ENCODE measurements at places on chromosomes 11 and 22.

DNA sequence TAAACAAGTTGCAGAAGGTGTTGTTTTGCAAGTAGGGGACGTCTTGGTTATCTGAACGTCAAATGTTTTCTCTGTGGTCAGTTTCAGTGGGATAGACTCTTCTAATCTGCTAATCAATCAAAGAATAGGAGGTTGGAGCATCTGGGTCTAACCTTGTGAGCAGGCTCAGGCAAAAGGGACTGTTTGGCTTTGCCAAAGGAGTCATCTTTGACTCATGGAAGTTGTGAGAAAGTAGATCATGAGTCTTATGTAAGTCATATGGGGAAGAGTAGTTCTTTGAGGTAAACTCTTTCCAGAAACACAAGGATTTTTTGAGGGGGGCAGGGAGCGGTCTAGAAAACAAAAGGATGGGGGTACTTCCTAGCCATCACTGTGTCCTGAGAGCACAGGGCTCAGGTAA is 27.1 kb upstream of the TOP3B start:
- no peaks in the 10 kb centered on the region for H3K4me1 ChIP-seq
- H3K36me3 ChIP-seq = no peaks in the 10 kb centered on the region
- peaks cover 5% of the 10 kb centered on the region for H3K27me3 ChIP-seq
- DNase-seq = no peak

DNA sequence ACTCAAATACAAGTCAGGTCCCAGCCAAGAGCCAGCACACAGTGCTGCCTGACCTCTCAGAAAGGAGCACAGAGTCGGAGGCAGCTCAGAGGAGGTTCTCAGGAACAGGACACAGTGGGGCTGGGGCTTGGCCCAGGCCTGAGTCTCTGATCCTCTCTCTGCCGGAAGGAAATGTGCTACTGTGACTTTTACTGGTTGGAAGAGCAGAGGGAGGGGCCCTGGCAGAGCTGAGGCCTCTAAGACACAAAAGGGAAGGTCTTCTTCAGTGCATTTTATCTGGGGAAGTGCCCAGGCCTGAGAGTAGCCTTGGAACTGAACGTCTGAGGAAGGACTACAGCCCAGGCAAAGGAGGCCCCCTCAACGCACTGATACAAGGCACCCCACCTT is 16.2 kb upstream of the CASTOR1 start:
- peak overlapping the region; percentile 40 for H3K27ac ChIP-seq
- no peaks in the 10 kb centered on the region for H3K27me3 ChIP-seq
- peak overlapping the region; percentile 61 for H3K4me3 ChIP-seq
- peaks cover 13% of the 10 kb centered on the region for H3K36me3 ChIP-seq

DNA sequence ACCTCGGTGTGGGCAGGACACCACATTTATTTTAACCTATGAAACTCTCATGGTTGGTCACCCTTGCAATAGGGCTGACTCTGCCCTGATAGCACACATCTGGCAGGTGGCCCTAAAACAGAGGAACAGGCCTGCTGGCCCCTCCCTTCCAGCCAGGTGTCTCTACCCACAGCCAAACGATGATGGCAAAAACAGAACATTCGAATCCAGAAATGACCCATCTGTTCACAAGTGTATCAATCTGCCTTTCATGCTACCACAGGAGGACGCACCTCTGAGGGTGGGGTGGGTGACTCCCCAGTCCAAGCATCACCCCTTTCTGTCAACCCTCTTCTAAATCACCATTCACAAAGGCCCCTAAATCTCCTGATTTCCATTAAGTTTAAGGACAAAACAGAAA is 118.1 kb downstream of the ETS1 start:
- DNase-seq = no peak
- peak overlapping the region; percentile 14 for H3K4me3 ChIP-seq
- peaks cover 67% of the 10 kb centered on the region for H3K36me3 ChIP-seq
- peak overlapping the region; percentile 52 for H3K27ac ChIP-seq
- peaks cover 99% of the 10 kb centered on the region for H3K4me1 ChIP-seq
- H3K27me3 ChIP-seq = no peaks in the 10 kb centered on the region

- H3K36me3 ChIP-seq = no peaks in the 10 kb centered on the region
- DNase-seq = no peak
- H3K4me3 ChIP-seq = no peak overlapping the region
Measured at GRCh38 chr11:117443266-117444186, 115.9 kb downstream of the CEP164 start.

- H3K4me3 ChIP-seq = no peak overlapping the region
- H3K4me1 ChIP-seq = no peaks in the 10 kb centered on the region
- no peak overlapping the region for H3K27ac ChIP-seq
- no peaks in the 10 kb centered on the region for H3K36me3 ChIP-seq
- no peaks in the 10 kb centered on the region for H3K27me3 ChIP-seq
Measured at GRCh38 chr22:34129691-34130486, 209.6 kb upstream of the LARGE1 start.

- no peak for DNase-seq
- H3K27me3 ChIP-seq = no peaks in the 10 kb centered on the region
- H3K27ac ChIP-seq = no peak overlapping the region
- no peaks in the 10 kb centered on the region for H3K4me1 ChIP-seq
- H3K4me3 ChIP-seq = no peak overlapping the region
Measured at GRCh38 chr22:48258064-48258701, 1495.7 kb downstream of the TBC1D22A start.

Measured in CD8-positive, alpha-beta memory T cell (primary cell).